Hematopoietic multipotent progenitor cell treated with erythropoietin and hydrocortisone succinate and interleukin-3 and kit ligand, for 8 days (in vitro differentiated cells): ENCODE measurements at places on chromosomes 13 and 19.
A peak's percentile ranks its signal among the peaks of the same experiment; 100 is the strongest.

GRCh38 chr19:47210180-47210490, 20.9 kb downstream of the BBC3 start:
- no peak for DNase-seq

DNA sequence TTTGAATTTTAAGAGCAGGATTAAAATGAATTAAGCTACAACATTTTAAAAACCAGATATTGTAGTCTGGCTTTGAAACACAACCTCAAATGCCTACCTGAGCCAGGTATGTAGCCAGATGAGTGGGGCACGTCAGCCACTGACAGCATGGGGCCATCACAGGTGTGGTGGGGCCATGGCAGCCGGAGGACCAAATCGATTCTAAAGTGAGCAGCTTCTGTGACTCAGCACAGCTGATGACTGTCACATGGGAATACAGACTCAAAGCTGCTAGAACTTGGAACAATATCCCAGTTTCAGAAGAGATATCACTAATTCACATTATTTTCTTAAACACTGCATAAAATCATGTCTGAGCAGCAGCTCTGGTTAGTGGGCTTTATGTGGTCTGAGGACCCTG, 52.8 kb downstream of the SERP2 start:
- no peak for DNase-seq

DNA sequence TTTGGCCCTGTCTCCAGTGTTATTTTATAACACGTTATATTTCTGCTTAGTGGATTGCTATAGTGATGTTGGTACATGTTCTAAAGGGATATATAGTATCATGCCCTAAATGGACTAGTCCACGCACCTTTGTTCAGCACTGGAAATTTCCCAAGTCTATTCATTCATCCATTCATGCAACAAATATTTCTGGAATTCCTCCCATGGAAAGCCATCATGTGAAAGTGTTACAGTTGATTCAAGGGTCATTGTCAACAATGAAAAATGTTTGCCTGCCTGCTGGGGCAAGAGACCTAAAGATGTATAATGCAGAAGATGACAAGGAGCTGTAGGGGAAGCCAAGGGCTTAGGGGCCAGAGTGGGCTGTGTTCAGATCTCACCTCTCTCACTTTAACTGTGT, 10.8 kb upstream of the HSPH1 start:
- no peak for DNase-seq

DNA sequence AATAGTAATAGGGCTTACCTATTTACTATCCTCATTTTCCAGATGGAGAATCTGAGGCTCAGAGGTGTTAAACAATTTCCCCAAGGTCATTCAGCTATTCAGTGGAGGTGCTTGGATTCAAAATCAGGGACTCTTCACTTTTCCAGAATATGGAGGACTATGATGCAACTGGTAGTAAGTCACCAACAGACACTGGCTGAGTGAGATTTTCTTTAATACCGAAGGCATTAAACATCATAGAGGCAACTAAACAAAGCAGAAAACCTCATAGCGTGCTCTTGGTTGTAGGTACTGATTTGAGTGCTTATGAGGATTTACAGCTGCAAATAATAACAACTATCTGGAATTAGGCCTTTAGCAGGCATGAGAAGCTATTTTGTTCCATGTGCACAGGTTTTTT, 134.4 kb downstream of the DLEU7 start:
- DNase-seq: no peak

DNA sequence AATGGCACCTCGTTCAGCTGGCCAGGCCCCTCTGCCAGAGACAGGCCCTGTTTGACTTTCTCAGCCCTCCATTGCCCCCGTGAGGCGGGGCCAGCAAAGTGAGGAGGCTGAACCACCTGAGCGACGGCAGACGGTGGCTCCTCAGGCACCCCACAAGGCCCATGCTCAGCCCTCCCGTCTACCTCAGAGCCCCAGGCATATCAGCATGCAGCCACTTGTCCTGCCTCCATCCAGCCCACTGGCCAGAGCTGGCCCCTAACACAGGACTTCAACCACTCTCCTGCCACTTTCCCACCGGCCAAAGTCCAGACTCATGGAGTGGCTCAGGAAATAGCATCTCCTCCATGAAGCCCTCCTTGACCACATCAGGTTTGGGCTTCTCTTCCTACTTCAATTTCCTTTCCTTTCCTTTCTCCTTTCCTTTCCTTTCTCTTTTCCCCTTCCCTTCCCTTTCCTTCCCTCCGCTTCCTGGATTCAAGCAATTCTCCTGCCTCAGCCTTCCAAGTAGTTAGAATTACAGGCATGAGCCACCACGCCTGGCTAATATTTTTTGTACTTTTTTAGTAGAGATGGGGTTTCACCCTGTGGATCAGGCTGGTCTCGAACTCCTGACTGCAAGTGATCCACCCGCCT, 9.3 kb downstream of the SLC7A10 start:
- DNase-seq: no peak

- no peak for DNase-seq
Measured at GRCh38 chr13:91318886-91319285, 28.6 kb upstream of the MIR17HG start.

DNA sequence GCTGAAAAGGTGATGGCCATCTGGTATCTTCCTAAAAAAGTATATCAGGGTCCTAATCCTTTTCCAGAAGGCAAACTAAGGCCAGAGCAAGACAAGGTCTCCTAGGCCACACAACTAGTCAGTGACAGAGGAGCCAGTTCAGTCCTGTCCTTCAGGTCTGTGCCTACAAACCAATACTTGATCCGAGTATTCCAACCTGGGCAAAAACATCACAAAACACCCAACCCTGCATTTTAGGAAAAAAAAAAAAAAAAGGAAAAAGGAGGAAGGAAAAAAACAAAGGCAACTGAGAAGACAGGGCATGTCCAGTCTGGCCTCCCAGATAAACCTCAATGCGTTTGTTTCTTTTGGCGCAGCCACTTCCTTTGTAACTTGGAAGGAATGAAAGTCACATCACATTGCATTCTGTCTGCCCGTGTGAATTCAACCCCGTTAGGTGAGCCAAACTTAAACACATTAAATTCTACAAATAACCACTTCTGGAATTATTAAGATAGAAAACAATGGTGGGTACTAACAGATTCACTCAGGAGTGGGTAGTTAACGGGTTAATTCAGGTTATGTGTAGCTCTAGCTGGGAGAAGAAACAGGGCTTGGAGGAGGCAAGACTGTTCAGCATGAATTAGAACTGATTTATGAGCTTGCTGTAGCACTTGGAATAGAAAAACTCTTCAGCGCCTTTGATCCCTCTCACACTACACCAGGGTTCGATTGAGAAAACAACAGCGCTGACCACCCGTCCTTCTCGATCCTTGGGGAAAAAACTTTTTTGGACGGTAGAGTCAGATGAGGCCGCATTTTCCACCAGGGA, 43.0 kb upstream of the HNRNPA1L2 start:
- peak; percentile 15 for DNase-seq
